Fibroblast of mammary gland (primary cell): ENCODE measurements at places on chromosomes 2 and 18.

GRCh38 chr2:148998831-148999200 is 39.7 kb upstream of the LYPD6B start:
- DNase-seq: no peak

GRCh38 chr2:95231723-95232122 is 24.4 kb downstream of the ZNF892 start:
- DNase-seq: peak; percentile 91

DNA sequence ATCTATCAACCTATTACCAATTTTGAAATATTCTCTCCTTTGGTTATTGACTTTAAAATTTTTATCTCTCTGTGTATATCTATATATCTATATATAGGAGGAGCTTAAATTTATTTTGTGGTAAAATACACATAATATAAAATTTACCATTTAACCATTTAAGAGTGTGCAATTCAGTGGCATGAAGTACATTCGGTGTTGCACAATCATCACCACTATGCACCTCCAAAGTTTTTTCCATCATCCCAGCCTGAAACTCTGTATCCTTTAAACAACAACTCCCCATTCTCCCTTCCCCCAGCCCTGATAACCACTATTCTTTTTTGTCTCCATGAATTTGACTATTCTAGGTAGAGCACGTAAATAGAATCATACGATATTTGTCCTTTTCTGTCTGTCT is 49.1 kb downstream of the CDKL4 start:
- no peak for DNase-seq

DNA sequence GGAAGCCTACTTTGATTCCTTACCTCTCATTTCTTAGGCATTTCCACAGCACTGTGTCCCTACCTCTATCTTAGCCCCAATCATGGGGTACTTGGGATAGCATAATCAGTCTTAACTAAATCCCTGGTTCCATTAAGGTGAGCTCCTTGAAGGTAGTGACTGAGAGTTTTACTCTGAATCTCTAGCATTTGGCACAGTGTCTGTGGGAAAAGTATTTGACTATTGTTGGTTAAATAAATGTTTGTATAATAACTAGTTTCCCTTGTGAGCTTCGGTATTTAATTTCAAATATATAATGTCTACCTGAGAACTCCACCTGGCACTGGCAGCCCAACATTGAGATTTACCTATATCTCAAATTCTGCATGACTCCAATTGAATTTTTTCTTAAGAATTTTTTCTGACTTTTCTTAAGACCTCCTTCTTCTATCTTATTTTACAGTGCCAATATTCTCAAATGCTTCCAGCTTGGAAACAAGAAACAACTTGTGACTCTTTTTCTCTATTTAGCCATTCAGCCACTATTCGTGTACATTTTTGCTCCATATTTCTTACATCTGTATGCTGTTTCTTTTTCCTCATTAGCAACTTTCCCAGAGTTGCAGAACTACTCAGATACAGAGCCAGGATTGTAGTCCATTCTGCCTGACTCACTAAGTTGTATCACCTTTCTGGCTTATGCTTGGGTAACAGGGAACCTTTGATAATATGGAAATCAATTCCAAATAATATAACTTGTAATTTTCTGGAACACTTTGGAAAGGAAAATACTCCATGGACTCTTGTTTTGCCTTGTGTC is 214.0 kb upstream of the NT5C1B start:
- no peak for DNase-seq

DNA sequence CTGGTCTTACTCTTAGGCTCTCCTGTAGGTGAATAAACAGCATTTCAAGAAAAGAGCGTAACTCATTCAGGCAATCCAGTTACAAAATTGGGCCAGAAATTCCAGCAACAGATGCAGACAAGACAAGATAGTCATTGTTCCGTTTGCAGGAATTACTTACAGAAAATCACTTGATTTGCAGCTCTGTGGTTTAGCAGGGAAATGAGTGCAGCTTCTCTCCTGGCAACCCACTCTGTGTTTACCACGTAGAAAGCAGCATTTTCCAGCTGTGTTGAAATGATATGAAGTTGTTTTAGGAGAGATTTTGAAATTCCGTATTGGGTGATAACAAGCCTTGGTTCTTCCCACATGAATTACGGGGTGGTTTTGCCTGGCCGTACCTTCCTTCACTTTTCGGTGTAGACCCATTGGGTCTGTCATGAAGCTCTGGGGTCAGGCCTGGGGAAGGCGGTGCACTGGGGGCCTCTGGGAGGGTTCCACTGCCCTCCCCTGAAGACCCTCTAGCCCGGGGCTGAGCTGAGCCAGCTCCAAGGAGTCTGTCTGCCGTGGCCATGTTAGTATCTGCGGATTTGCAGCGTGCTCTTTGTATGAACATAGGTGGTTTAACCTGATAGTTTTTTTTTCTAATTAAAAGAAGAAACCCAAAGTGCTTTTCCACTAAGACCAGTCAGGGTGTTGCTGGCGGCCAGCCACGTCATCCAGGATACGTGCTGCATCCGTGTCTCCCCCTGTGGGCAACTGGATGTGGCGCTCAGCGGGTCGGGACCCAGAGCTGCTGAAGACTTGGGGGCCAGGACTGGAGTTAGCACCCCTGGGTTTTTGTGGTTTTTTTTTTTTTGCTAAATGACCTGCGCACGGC is 58.9 kb upstream of the KCNG2 start:
- DNase-seq: peak; percentile 67
